ENCODE measurements at places on chromosomes 7 and 10. TPM values are rescaled to one million over a fixed set of nuclear protein-coding genes. Genes with fewer than 3 reads are reported as not detected.

DNA sequence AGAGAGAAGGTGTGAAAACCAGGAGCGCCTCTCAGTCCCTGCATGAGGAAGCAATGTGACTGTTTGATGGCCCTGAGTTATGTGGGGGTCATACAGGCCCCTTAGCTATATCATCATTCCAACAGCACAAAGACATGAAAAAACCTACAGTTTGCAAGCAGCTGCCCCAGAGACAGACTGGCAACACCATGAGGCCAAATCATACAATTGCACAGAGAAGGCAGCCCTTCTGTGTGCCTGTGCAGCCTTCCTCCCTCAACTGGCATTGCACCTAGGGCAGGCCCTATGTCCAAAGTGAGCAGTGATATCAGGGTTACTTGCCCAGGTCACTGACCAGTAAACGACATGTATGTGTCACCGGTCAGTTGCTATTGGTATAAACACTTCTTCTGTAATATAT, 41.6 kb downstream of the GPRIN2 start:
- DNase-seq, result no peak

- no peak for DNase-seq
Observed at GRCh38 chr10:45416603-45417002, 42.6 kb downstream of the ALOX5 start.

DNA sequence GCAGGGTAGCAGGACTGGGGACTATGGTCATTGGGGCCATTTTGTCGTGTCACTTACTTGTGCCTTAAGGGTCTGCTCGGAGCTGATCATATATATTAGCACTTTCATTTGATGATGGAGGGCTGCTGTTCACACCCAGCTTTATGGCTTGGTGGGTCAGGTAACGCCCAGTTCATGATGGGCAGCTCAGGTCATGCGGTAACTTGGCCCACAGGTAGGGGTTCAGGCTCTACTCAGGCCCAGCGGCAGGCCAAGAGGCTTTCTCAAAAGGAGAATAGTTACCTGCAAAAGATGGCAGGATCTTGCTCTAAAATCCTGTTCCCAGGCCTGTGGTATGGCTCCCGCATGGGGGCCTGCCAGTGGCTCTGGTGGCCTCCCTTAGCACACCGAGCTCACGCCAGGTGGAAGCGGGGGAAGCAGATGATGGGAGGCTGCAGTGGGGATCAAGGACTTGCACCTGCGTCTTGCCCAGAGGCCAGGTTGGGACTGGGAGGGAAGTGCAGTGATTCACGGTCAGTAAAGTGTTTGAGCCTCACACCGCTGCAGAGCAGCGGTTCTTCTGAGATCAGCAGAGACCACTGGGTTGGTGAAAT, 109.5 kb downstream of the ADCY1 start:
- no peak for DNase-seq

Gene PLPP4
- total RNA-seq, result 0.72 TPM

Gene ABCB4
- total RNA-seq, result 0.47 TPM

Gene TMEM236
- 4.1 TPM for total RNA-seq

DNA sequence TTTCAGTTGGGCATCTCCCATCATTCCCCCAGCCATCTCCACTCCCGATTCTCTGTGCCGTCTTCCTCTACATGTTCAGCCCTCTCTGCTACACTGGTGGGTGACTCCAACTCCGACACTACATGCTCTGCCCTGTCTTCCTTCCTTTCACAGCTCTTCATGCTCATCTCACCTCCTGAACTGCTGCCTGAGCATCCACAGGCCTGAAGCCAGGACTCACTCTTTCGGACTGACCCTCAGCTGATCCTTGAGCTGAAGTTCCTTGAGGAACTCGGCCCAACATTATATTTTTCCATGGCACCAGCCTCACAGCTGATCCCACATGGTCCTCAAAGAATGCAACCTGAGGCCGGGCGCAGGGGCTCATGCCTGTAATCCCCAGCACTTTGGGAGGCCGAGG, 538.4 kb downstream of the PTPRN2 start:
- no peak for DNase-seq

All from omental fat pad (tissue), 4 donors.